Amniotic epithelial cell (primary cell): ENCODE measurements at places on chromosomes 16 and 17.

- no peak for DNase-seq
Measured at GRCh38 chr16:79049040-79049439, 551.5 kb downstream of the MAF start.

GRCh38 chr16:54654429-54654828, 276.2 kb upstream of the IRX5 start:
- DNase-seq: no peak

GRCh38 chr17:76199469-76199868, 40.8 kb downstream of the RNF157 start:
- no peak for DNase-seq

DNA sequence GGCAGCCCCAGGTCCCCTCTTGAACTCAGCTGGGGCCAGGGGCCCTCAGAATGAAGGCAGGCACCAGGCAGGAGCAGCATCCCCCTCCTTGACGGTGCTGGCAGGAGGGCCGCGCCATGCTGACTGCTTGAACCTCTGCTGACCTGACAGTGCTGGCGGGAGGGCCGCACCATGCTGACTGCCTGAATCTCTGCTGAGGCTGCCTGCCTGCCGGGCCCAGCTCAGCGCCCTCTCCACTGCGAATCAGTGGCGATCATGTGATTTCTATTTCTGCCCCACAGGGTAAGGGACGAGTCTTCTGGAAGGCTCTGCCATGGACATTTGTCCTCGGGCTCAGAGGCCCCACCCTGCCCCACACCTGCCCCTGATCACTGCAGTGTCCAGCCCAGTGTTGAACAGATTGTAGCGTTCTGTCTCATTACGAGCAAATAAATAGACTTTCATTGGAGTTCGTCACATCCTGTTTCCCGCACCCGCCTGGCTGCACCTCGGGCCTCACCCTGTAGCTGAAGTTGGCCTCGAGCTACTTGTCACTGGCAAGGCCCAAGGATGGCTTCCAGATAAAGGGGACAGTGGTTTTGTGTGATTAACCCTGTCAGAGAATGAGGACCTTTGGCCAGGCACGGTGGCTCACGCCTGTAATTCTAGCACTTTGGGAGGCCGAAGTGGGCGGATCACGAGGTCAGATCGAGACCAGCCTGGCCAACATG, 8.6 kb downstream of the C16orf90 start:
- no peak for DNase-seq

DNA sequence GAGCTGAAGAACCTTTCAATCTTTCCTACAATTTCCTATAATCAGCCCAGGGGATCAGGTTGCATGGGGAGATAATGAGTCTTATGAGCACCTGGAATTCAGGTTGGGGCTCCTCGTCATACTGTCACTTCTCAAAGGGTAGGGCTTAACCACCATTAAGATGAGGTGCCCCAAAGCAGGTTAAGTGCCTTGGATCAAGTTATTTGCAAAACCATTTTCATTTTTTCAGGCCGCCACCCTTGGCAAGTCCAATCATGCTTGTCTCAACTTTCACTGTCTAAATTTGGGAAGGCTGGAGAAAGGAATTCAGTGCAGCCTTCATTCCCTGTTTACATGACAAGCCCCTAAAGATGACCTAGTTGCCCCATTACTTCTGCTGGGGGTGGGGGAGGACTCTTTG, 44.9 kb upstream of the TANGO6 start:
- no peak for DNase-seq

- DNase-seq: no peak
Measured at GRCh38 chr16:4979736-4980660, 21.9 kb downstream of the SEC14L5 start.

- DNase-seq: no peak
Measured at GRCh38 chr16:10039220-10040096, 142.8 kb downstream of the GRIN2A start.

- DNase-seq: peak; percentile 50
Measured at GRCh38 chr17:38883592-38884526, 14.0 kb downstream of the LASP1 start.

DNA sequence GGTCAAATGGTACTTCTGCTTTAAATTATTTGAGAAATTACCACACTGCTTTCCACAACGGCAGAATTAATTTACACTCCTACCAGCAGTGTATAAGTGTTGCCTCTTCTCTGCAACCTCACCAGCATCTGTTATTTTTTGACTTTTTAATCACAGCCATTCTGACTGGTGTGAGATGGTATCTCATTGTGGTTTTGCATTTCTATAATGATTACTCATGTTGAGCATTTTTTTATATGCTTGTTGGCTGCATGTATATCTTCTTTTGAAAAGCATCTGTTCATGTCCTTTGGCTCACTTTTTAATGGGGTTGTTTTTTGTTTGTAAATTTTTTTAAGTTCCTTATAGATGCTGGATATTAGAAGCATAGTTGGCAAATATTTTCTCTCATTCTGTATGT, 446.7 kb downstream of the PMP22 start:
- no peak for DNase-seq

DNA sequence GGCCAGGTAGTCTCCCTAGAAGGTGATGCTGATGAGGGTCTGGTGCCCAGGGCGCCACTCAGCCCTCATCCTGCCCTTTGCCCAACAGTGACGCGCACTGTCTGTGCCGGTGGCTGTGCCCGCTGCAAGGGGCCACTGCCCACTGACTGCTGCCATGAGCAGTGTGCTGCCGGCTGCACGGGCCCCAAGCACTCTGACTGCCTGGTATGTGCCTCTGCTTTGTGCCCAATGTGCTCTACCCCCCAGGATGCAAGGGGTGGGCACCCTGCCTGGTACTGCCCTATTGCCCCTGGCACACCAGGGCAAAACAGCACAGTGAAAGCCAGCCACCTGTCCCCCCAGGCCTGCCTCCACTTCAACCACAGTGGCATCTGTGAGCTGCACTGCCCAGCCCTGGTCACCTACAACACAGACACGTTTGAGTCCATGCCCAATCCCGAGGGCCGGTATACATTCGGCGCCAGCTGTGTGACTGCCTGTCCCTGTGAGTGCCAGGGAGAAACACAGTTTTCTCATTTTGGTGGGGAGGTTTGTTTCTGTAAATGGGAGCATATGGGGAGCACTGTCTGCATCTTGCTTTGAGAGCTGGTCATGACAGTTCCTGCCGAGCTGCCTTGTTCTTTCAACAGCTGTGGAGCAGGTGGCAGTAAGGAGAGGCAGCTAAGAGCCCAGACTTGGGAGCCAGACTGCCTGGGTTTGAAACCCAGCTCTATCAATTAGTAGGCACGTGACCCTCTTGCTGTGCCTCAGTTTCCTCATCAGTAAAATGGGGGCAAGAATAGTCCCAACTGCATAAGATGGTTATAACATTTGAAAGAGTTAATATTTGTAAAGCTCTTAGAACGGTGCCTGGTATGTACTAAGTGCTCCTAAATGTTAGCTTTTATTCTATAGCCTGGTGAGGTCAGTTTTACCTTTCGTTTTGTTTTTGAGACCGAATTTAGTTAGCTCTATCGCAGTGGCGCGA, 10.4 kb downstream of the ERBB2 start:
- DNase-seq: no peak

DNA sequence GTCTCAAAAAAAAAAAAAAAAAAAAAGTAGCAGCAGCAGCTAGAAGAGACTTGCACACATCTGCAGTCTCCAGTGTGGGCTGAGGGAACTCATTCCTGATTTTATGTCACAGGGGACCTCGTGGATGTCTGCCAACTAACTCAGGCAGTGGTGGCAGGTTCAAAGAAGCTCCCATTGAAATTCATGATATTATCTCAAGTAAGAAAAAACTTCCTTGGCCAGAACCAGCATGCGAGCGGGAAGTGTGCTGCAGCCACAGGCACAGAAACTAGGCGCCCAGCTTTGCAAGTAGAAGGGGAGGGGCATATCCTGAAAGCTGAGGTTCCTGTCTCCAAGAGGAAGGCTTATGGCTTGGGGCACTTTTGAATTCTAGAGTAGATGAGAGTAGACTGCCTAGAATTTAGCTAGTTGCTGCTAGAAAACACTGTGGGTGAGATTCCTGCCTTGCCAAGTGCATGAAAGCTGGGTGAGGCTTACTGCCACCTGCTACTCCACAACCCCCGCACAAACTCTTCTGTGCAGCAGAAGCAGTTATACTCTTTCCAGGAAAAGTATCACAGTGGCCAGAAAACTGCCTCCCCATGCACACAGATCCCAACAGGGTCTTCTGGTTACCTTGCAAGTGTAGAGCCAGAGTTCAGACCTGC, 603.8 kb upstream of the CA10 start:
- no peak for DNase-seq

GRCh38 chr16:50474138-50474537, 74.1 kb upstream of the NKD1 start:
- DNase-seq: no peak

DNA sequence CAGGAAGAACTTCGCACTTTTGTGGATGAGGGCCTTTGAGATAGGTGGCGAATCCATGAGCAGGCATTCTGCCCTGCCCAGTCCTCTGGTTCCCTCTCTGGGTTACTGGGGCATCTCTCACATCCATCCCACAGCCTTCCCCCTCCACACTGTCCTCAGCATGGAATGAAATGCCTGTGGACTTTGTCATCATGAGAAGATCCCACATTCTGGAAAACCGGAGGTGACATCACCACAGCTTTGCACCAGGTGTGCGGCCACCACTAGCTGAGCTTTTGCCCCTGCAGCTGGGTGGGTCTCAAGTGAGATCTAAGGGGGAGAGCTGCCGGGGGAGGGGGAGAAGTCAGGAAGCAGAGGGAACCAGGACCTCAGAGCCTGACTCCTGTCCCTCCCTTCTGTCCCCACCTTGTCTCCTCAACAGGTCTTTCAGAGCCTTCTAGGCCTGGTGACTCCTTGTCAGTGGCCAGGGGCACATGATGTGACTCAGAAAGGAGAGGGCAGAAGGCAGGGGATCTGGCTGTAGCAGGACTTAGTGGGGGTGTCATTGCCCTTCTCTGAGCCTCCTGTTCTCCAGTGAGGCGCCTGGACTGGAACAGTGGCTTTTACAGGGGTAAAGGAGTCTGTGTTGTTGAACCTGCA, 40.0 kb upstream of the DLX4 start:
- DNase-seq: no peak

- DNase-seq: no peak
Measured at GRCh38 chr16:56961386-56961785, 364 bp upstream of the CETP start.

DNA sequence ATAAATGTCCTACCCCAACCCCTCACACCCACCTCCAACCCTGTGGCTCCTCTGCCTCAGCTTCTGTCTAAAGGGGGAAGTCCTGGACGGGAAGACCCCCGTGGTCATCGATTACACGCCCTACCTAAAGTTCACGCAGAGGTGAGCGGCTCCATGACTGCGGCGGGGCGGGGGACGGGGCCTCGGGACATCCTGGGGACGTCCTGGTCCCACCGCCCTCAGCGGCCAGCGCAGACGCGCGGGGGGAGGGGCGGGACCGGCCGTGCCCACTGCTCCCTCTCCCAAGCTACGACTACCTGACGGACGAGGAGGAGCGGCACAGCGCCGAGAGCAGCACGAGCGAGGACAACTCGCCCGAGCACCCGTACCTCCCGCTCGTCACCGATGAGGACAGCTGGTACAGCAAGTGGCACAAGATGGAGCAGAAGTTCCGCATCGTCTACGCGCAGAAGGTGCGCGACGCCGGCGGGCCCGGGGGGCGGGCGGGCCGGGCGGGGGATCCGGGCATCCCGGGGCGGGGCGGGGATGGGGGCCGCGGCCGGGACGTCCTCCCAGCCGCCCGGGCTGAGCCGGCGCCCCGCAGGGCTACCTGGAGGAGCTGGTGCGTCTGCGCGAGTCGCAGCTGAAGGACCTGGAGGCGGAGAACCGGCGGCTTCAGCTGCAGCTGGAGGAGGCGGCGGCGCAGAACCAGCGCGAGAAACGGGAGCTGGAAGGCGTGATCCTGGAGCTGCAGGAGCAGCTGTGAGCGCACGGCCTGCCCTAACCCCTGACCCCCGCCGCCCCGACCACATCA, 6.7 kb downstream of the RUNDC3A start:
- DNase-seq: peak; percentile 17

GRCh38 chr16:27492588-27492979, 57.1 kb downstream of the GTF3C1 start:
- no peak for DNase-seq

- DNase-seq: peak; percentile 97
Measured at GRCh38 chr17:76682296-76682695, 28.5 kb downstream of the MXRA7 start.

DNA sequence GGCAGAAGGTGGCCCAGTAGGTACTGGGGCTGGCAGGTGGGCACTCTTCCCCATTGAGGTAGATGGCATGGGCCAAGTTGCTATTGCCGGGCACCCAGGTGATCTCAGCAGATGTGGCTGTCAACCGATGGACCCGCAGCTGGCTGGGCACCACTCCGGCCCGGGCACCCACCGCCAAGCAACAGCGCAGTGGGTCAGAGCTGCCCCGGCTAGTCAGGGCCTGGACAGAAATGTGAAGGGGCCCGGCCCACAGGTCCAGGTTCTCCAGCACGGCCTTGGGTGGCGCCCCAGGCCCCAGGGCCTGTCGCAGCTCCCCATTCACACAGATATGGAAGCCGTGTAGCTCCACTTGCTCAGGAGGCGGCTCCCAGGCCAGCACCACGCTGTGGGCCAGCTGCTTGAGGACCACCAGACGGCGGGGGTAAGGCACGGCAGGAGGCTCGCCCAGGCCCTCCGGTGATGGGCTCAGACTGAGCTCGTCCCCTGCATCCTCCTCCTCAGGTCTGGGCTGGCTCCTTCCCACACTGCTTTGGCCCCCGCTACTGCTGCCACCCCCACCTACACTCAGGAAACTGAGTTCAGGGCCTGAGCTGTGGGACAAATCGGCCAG, 16.5 kb downstream of the TSPOAP1 start:
- DNase-seq: no peak

DNA sequence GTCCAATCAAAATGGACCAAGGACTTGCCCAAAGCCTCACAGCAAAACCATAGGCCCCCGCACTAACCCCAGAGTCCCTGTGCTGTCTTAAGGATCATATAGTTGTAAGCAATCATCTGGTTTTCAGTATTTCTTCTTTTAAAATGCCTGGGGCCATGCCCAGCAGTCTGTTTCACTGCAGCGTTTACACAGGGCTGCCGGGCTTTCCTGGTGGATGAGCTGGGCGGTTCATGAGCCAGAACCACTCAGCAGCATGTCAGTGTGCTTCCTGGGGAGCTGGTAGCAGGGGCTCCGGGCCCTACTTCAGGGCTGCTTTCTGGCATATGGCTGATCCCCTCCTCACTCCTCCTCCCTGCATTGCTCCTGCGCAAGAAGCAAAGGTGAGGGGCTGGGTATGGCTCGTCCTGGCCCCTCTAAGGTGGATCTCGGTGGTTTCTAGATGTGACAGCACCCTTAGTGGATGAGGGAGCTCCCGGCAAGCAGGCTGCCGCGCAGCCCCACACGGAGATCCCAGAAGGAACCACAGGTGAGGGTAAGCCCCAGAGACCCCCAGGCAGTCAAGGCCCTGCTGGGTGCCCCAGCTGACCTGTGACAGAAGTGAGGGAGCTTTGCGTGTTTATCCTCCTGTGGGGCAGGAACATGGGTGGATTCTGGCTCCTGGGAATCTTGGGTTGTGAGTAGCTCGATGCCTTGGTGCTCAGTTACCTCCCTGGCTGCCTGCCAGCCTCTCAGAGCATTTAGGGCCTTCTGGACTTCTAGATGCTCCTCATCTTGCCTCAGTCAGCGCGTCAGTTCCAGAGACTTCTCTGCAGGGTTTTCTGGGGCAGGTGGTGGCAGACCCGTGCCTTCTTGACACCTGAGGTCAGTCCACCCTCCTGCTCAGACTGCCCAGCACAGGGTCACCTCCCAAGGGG, 24.8 kb upstream of the STH start:
- no peak for DNase-seq
